GM20000 (cell line): ENCODE measurements at places on chromosomes 3 and 15.

GRCh38 chr15:22949074-22949547, 31.1 kb downstream of the CYFIP1 start:
- peak; percentile 68 for DNase-seq

DNA sequence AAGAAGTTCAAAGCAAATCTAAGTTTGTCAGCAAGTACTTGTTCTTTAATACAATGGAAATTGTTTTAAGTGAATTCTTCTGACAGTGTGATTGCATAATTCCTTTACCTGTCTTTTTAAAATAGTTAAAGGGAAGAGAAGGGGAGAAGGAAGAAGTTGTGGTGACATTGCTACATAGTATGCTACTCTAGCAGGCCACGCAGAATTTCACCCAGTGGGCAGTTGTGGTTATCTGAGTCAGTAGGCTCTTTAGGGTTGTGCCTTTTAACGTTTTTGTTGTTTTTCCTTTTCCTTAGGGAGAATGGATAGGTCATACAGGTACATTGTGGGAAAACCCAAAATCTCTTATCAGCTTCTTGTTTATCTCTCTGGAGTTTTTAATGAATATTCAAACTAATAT, 40.4 kb downstream of the KIF15 start:
- no peak for DNase-seq

DNA sequence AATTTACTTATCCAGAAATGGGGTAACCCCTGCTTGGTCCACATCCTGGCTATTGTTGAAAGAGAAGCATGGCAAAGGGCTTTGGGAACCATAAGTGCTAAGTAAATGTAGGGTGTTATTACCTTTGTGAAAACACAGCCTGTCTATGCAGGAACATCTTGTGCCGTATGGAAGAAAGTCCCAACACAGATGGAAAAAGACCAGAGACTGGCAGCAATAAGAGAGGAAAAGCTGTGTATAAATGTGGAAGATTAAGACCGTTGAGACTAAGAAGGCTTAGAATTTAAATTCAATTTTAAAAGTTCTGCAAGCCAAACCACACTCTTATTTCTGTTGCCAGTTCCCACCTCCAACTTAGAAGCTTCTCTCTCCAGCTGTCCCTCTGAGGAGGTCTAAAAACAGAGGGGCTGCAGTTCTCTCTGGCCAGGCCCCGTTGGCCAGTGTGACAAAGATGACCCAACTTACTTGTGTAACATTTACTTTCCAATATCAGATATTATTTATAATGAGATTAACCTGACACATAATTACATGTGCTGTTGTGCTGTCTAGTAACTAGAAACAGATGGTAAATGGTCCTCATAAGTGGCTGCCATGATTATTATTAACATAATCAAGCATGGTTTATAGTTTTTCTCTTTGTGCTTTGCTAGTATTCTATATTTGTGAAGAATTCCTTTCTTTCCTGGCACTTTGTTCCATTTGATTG, 7.0 kb downstream of the MINDY4B start:
- DNase-seq: no peak

DNA sequence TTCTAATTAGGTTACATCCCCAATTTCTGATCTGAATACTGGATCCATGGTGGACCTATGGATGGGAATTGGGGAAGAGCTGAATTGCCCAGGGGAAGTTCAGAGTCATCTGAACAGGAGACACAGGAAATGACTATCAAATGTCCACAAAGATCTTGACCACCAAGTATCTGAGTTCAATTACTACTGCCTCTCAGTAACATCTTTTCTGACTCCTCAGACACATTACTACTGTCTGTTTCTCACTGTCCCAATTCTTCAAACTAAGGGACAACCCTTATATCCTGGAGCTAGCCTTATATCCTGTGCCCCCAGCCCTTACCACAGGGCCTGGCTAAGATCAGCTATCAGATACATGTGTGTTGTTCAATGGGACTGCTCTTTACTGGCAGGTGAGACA, 10.1 kb upstream of the IREB2 start:
- DNase-seq: no peak

DNA sequence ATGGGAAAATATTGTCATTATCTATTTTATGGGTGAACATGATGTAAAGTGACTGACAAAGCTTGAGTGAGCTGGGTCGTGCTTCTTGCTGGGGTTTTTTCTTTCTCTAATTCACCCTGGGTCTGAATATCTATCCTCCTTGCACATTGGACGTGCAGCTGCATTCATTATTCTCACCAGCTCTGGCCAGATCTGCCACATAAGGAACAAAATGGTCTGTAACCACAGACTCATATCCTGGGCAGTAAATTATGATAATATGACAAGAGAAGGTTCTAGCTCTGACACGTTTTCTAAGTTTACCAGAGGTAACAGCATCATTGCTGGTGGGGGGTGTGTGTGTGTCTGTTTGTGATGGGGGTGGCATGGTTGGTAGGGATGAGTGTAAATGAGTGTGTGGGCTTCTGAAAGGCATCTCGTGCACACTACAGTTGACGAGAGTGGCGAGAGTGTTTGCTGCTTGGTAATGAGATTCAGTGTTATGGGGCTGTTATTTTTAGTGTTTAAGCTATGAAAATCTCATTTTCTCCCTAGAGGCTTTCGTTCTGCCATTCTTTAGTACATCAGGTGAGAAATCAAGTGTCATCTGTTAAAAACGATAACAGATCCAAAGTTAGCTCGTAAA, 418.4 kb downstream of the PDCD6IP start:
- DNase-seq: no peak

DNA sequence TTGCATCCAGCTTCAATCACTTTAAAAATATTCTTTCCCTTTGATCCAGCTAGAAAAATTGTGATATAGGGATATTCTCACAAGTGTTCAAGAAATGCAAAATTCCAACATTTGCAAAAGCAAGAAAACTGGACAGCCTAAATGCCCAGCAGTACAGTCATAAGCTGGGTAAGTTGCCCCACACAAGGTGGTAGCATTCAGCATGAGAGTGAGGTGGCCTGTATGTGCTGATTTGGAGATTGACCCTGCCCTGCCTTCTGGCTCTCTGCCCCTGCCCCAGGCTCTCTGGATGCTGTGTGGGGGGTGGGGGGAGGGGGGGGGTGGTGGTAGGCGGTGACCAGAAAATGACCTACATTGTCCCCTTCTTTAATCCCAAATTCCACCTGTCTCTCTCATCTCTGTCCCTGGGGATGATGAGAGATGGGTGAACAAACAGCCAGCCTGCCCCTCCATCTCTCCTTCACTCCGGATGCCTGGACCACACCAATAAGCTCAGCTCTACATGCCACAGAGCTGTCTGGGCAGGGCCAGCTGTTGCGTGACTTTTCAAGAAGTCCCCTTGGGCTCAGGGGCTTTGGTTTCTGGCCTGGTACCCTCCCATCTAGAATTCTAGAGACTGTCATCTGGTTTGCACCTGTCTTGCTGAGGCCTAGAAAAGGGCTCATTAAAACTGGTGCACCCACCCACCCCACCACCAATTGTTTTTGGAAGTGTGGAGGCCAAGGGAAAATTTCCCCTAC, 42.2 kb downstream of the SLC28A1 start:
- no peak for DNase-seq

- no peak for DNase-seq
Observed at GRCh38 chr3:161822291-161822690, 325.7 kb downstream of the OTOL1 start.

- DNase-seq: no peak
Observed at GRCh38 chr3:66538390-66538789, 37.6 kb upstream of the LRIG1 start.

GRCh38 chr3:12898290-12898964, 57.1 kb upstream of the RPL32 start:
- DNase-seq: no peak

- no peak for DNase-seq
Observed at GRCh38 chr3:89649431-89649830, 542.0 kb downstream of the EPHA3 start.

DNA sequence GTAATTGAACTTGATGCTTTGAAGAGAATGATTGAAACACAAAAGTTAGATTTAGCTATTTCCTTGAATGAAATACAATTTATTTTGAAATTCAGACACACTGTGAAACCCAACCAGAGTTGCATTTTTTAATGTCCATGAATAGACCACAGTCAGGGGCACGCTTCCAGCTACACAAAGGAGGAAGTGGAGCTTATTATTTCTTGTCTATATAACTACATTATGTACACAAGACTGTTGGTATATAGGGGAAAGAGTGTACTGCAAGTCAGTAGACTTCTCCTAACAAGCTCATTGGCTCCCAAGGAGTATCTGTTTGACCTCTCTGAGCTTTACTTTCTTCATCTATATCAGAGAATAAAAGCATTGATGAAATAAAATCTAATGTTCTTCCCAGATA, 326.2 kb downstream of the RYR3 start:
- DNase-seq: no peak

- no peak for DNase-seq
Observed at GRCh38 chr3:16373341-16373946, 108.4 kb downstream of the OXNAD1 start.

GRCh38 chr3:148720873-148721272, 23.2 kb downstream of the AGTR1 start:
- DNase-seq: no peak

DNA sequence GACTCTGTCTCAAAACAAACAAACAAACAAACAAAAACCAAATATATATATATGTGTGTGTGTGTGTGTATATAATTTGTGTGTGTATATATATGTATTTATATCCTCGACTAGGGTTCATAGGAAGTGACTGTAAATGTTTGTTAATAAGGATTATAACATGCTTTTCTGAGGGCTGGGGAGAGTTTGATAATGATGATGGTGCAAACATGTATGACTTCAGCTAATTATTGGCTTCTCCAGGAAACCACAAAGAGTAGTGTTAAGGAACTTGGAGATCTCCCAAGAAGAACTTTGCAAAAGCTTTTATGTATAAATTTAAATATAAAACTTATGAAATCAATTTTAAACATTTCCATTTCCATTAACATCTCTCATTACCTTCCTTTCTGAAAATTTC, 3.9 kb upstream of the OPA1 start:
- no peak for DNase-seq

GRCh38 chr3:15903164-15903563, 105.4 kb upstream of the ANKRD28 start:
- DNase-seq: no peak

DNA sequence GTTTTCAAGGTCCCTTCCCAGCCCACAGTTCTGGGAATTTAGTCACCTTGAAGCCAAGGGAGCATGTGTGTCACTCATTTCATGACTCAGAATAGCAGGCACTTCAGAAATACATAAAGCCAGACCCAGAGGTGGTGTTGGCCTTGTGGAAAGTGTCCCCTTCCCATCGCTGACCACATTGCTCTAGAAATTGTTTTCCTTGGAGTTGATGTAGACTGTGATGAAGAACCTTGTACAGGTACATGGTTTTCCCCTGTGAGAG, 158.8 kb downstream of the SLCO3A1 start:
- DNase-seq: no peak

GRCh38 chr3:188150982-188151381, 3.0 kb upstream of the LPP start:
- DNase-seq: no peak

GRCh38 chr15:57312318-57313133, 63.8 kb upstream of the CGNL1 start:
- DNase-seq: no peak

- no peak for DNase-seq
Observed at GRCh38 chr15:55282284-55282833, 7.3 kb downstream of the RAB27A start.
